ENCODE measurements at places on chromosomes 1 and 21.

DNA sequence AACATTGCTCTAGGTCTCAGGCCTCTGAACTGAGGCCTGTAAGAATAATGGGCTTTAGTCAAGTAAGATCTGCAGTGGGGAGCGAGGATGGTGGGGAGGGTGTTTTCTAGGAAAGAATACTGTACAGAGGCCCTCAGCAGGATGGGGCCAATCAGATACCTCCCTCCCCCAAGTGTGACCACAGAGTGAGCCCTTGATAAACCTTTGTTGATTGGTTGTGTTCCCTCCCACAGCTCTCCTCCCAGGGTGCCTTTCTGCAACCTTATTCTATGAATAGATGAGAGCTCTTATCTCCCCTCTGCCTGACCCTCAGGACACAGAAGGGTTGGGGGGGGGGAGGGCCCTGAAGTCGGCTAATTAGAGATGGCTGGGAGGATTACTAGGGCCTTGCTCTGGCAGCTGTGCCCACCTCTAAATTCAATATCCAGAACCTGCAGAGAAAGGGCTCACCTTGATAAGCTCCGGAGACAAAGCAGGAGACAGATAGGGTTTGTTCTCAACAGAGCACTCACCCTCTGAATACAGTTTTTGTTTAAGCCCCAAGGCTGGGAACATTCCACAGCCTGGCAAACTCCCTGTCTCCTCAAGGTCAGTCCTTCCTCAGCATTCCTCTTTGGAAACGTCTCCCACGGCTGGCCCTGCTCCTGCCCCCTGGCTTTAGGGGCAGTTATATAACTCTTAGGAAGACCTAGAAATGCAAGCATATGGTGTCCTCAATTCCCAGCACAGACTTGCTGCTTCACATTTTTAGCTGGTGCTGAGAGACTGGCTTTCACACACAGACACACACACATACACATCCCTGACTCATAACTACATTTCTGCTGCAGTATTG is 42.9 kb downstream of the ATP1A1 start:
- DNase-seq = no peak

DNA sequence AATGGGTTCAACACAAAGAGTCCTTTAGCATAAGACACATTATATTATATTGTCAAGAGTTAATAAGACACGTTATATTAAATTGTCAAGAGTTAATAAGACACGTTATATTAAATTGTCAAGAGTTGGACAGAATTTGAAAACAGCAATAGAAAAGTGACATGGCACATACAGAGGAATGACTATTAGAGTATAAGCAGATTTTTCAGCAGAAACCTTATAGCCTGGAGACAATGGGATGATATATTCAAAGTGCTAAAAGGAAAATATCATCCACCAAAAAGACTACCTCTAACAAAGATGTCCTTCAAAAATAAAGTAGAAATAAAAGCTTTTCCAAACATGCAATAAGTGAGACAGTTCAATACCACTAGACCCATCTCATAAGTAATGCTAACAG is 36.0 kb upstream of the HSPA13 start:
- DNase-seq = no peak

GRCh38 chr1:26225033-26225831 is 8.8 kb upstream of the CEP85 start:
- peak; percentile 23 for DNase-seq

- DNase-seq = no peak
These were observed 333.6 kb upstream of the CAMK1G start for GRCh38 chr1:209249785-209250440.

DNA sequence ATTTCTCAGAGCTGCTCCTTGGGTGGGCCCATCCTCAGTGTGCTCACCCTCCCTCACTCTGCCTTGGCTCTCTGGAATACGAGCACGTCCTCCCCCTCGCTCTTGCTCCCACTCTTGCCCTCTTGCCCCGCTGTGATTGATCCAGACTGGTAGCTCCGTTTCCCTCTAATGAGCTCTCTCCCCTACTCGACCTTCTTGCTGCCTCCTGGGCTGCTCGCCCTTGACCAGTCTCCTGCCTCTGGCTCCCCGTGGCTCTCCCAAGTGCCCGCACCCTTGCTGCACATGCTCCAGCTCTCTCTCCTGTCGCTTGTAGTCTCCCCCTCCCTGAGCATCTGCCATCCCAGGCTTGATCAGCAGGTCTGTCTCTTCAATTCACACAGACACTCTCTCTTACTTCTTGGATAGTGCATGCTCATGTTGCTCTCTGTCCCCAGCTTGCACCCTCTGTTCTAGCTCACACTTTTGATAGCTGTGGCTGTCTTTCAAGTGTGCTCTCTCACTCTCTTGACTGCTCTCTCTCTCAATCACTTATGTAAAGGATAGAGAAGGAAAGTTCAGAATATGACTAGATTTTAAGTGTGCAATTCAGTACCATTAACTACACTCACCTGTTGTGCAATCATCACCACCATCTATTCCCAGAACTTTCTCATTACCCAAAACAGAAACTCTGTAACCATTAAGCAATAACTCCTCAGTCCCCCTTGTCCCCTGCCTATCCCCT is 51.1 kb downstream of the PHC2 start:
- DNase-seq = no peak

GRCh38 chr1:225847610-225848009 is 34.6 kb downstream of the TMEM63A start:
- no peak for DNase-seq

DNA sequence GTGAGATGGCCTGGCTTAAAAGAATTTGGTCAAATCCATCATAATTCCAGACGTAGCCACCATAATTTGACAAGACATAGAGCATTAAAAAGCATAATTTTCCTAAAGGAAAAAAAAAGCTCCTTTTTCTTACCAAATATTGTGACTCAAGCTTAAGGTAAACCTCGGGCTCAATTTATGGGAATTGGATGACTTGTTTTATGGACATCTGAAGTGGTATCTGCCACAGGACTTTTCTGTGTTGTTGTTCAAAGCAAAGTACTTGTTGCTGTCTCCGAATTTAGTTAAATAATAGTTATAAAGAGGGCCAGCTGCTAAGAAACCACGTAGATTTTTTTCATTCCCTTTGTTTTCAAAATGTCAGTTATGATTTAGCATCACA is 1.1 kb downstream of the MPZL1 start:
- DNase-seq = no peak

- DNase-seq = no peak
These were observed 16.1 kb upstream of the LDLRAP1 start for GRCh38 chr1:25527226-25527846.
